ENCODE measurements at places on chromosomes 12 and 14.
A peak's percentile ranks its signal among the peaks of the same experiment; 100 is the strongest.

- DNase-seq: no peak
Measured at GRCh38 chr14:44625098-44625497, 118.0 kb upstream of the FSCB start.

DNA sequence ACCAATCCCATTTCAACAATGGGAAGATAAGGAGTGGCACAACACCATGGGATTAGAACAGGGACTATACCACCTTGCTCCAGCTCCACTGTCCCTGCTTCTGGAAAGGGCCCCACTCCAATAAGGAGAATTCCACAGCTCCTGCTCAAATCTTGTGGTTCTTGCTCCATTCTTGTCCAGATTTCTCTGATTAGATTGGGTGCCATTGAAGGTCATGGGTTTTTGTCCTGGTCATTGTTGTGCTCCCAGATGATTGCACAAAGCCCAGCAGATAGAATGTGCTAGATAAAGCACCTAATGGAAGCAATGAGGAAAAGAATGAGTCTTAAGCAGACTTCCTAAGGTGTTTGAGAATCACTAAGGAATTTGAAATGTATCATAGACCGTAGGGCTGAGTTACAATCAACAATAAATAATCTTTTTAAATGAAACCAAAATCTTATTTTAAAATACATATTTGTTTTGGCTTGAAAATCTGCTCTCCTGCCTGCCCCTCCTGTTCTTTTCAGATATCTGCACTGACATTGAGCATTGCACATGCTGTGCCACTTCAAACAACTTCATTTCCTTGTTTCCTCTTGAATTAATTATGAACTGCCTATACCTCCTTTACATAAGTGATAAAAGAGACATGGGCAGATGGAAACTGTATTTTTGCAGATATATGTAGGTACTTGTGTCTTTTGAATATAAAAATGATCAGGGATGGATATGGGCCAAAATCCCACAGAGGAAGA, 115.9 kb downstream of the FGD4 start:
- no peak for DNase-seq

- DNase-seq: no peak
Measured at GRCh38 chr12:81440001-81440400, 319.1 kb downstream of the PPFIA2 start.

DNA sequence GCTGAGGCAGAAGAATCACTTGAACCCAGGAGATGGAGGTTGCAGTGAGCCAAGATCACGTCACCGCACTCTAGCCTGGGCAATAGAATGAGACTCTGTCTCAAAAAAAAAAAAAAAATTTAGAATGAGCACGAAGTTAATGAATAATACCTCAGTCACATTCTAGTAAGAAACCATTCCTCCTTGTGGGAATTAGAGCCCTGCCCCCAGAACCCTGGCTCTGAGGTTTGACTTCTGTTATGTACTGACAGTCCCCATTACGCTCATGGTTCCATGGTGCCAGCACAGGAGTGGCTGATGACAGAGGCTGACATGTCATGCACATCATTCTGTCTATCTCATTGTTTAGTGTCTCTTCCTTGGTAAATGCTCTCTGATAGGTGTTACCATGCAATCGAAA, 132.6 kb upstream of the FGD4 start:
- DNase-seq: no peak

GRCh38 chr14:92323011-92323915, at the start of gene SLC24A4:
TSS of gene SLC24A4 (plus strand) at chr14:92323165. CDS start at chr14:92323831, 666 bp downstream.
- no peak for DNase-seq

DNA sequence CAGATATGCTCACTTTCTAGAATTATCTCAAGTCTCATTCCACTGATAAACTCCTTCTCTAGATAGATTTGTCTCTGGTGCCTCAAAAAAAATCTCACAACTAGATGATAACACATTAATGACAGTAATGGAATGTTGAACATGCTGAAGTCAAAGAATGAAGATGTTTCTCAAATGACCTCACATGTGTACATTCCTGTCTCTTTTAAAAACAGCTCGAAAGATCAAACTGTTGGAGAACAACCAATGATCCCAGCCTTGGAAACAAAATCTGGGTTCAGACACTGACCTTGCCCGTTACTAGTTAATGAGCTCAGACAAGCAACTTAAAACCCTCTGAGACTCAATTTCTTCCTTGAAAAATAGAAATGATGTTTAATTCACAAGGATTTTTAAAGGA, 44.7 kb upstream of the KCNJ8 start:
- no peak for DNase-seq

GRCh38 chr12:131454418-131455217, 256.3 kb upstream of the SFSWAP start:
- DNase-seq: no peak

GRCh38 chr14:72652179-72652578, 241.7 kb downstream of the DPF3 start:
- no peak for DNase-seq

GRCh38 chr12:111624540-111624939, 25.4 kb upstream of the ATXN2 start:
- DNase-seq: no peak

- no peak for DNase-seq
Measured at GRCh38 chr12:98352218-98352811, 163.1 kb upstream of the TMPO start.

- no peak for DNase-seq
Measured at GRCh38 chr12:80472911-80473500, 29.0 kb downstream of the PTPRQ start.

GRCh38 chr14:65211341-65211987, 109.1 kb upstream of the MAX start:
- no peak for DNase-seq

GRCh38 chr12:57092876-57093414, 4.0 kb downstream of the NAB2 start:
- DNase-seq: no peak

- no peak for DNase-seq
Measured at GRCh38 chr12:124786061-124786964, 77.4 kb downstream of the SCARB1 start.

- no peak for DNase-seq
Measured at GRCh38 chr14:102717276-102717675, 60.0 kb upstream of the TRAF3 start.

- DNase-seq: peak; percentile 47
Measured at GRCh38 chr12:124109760-124110159, 136.7 kb downstream of the ZNF664 start.

Data from CMK (cell line).